ENCODE measurements at places on chromosomes 6 and 20. TPM values are rescaled to one million over a fixed set of nuclear protein-coding genes. Genes with fewer than 3 reads are reported as not detected.

The TBC1D22B gene
- 23.2 TPM for total RNA-seq

The TRIM10 gene
- not detected for total RNA-seq

The MLN gene
- total RNA-seq: not detected

The UFL1 gene
- 35.2 TPM for total RNA-seq

The TREM1 gene
- 1.5 TPM for total RNA-seq

The GRM1 gene
- not detected for total RNA-seq

The MACROD2 gene
- total RNA-seq: not detected

The GFRAL gene
- not detected for total RNA-seq

The ARMH2 gene
- total RNA-seq: not detected

The SLC22A1 gene
- 2.4 TPM for total RNA-seq

The LAMA5 gene
- total RNA-seq: 0.99 TPM

The NKAIN2 gene
- not detected for total RNA-seq

The CD93 gene
- 0.36 TPM for total RNA-seq

The PHACTR3 gene
- not detected for total RNA-seq

The HCRTR2 gene
- not detected for total RNA-seq

The TRMT6 gene
- total RNA-seq: 23.2 TPM

The DLGAP4 gene
- 38.3 TPM for total RNA-seq

The ANKRD66 gene
- total RNA-seq: not detected

The RAB44 gene
- total RNA-seq: 0.09 TPM

The ARG1 gene
- total RNA-seq: not detected

The CST7 gene
- total RNA-seq: 174 TPM

The PDE10A gene
- total RNA-seq: not detected

The LY6G5C gene
- total RNA-seq: 2.3 TPM

The PERP gene
- total RNA-seq: 8.5 TPM

The GDAP1L1 gene
- total RNA-seq: 1.0 TPM

The FNDC1 gene
- not detected for total RNA-seq

The SIGLEC1 gene
- 0.02 TPM for total RNA-seq

The TBX18 gene
- total RNA-seq: not detected

The RIPOR3 gene
- total RNA-seq: 0.14 TPM

Measured in activated T-cell treated with anti-CD3 and anti-CD28 coated beads, Interleukin-2, amount 50 U/mL, for 72 hours (primary cell).